ENCODE measurements at places on chromosomes 11 and 22.
A peak's percentile ranks its signal among the peaks of the same experiment; 100 is the strongest.

DNA sequence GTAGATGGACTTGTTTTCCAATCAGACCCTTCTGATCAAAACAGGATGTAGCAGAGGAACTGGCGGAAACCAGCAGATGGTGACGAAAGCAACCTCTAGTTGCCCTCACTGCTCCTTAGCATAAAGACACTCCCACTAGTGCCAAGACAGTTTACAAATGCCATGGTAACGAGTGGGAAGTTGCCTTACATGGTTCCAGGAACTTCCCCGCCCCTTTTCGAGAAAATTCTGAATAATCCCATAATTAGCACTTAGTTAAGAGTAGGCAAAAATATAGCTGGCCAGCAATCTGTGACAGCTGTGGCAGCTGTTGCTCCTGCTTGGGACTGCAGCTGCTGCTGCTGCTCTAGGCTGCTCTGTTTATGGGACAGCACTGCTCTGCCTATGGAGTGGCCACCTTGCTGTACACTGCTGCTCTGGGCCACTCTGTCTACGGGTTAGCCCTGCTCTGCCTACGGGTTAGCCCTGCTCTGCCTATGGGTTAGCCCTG is 33.4 kb upstream of the SORL1 start:
- peak; percentile 80 for DNase-seq

- no peak for DNase-seq
These were observed 409.5 kb upstream of the SYN3 start for GRCh38 chr22:33467620-33468095.

GRCh38 chr11:119472186-119472855 is 49.3 kb upstream of the THY1 start:
- DNase-seq = no peak

DNA sequence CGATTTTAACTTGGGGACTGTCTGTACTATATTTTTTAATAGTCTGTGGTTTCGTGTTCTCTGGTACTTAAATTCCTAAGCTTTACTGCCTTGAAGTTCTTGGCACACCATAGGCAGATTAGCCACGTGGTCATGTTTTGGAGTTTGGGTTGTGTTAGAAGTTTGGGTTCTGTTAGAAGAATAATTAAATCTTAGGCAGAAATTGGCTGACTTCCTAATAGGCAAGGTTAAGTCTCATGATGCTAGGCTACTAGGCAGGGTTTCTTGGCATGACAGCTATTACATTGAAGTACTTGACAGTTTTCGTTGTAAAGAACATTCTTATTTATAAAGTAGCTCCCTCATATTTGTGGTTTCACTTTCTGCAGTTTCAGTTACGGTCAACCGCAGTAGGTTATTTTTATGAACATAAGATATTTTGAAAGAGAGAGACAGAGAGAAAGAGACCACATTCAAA is 30.0 kb upstream of the MMP7 start:
- peak; percentile 90 for DNase-seq

DNA sequence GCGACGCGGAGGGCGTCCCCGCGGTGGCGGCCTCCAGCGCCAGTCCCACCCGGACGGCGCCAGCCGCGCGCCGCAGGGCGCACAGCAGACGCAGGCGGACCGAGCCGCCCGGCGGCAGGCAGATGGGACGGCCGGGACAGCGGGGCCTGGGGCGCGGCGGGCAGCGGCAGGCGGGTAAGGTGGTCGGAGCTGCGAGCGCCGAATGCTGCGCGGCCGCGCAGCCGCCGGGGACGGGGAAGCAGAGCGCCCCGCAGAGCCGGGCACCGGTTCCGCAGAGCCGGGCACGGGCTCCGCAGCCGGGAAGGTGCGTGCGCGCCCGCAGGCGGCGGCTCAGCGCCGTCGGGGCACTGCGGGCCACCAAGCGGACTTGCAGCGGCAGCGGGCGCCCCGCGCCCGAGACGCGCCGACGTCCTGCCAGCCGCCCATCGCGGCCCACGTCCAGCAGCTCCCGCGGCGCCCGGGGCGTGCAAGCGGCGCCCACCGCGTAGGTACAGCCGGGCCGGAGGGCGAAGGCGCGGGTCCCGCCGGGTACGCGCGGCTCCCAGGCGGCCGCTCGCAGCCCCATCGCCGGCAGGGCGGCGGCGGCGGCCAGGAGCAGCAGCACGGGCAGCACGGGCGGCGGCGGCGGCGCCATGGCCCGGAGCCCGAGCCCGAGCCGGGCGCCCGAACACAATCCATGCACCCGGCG is 739 bp downstream of the CELSR1 start:
- no peak for DNase-seq

- no peak for DNase-seq
These were observed 102.7 kb upstream of the PARVA start for GRCh38 chr11:12274558-12275197.

GRCh38 chr11:6895010-6895409 is 2.7 kb upstream of the OR2D2 start:
- no peak for DNase-seq

DNA sequence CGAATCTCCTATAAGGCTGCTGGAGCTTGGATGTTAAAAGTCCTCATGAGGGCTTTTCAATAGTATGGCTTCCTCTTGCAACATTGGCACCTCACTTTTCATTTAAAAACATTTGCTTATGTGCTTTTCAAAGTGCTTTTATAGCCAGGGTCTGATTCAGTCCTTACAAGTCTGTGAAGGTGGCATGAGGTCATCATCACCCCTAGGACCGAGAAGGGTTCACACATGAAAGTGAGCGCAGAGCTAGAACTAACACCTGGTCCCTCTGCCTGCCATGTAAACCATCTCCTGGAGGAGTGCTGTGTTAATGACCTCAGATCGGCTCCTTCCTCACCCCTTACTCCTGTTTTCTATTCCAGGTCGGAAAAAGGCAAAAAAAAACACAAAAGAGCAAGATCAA is 12.2 kb upstream of the LMO2 start:
- DNase-seq = no peak

- no peak for DNase-seq
These were observed 566.5 kb upstream of the B3GAT1 start for GRCh38 chr11:134978388-134979088.

GRCh38 chr11:44842220-44842619 is 108.5 kb downstream of the TP53I11 start:
- DNase-seq = no peak

GRCh38 chr11:127049486-127049885 is 48.9 kb upstream of the KIRREL3 start:
- DNase-seq = no peak

Measured in common myeloid progenitor, CD34-positive (primary cell).